Smooth muscle cell of the umbilical artery (primary cell): ENCODE measurements at places on chromosomes 3 and 15. TPM values are rescaled to one million over a fixed set of nuclear protein-coding genes. Genes with fewer than 3 reads are reported as not detected.

Gene PGBD4
- total RNA-seq, result 2.9 and 3.3 TPM in 2 replicates

Gene ABHD10
- total RNA-seq, result 54.0 and 63.6 TPM in 2 replicates

Gene CCDC80
- 325 and 1,122 TPM in 2 replicates for total RNA-seq

Gene DLL4
- 0.14 and 0.30 TPM in 2 replicates for total RNA-seq

Gene ITIH1
- total RNA-seq, result not detected in 2 replicates

Gene SAXO2
- total RNA-seq, result 0.05 and 1.2 TPM in 2 replicates
